Peyer's patch (tissue), 4 donors: ENCODE measurements at places on chromosomes 1 and 21.

DNA sequence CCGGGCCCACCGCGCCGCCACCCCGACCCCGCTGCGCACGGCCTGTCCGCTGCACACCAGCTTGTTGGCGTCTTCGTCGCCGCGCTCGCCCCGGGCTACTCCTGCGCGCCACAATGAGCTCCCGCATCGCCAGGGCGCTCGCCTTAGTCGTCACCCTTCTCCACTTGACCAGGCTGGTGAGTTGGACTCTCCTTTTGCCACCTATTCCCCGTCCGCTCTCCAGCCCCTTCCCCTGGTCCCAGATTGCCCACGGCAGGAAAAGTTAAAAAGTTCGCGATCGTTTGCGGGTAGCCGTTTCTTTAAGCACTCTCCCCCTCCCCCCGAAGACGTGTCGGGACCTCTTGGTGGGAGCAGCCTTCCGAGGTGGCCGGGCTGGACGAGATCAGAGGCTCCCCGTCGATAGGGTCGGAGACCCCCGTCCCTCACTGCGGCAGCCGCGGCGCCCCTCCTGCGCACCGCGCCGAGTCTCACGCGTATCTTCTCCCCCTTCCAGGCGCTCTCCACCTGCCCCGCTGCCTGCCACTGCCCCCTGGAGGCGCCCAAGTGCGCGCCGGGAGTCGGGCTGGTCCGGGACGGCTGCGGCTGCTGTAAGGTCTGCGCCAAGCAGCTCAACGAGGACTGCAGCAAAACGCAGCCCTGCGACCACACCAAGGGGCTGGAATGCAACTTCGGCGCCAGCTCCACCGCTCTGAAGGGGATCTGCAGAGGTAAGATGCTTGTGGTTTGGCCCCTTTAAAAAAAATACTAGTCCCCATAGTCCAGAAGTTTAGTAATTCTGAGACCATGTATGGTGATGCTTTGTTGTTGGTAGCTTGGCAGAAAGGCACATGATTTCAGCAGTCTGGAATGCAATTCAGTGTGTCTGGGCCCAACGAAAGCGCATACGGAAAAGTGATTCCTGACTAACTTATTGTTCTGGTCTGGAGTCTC lies 576 bp downstream of the CCN1 start:
- peak; percentile 77 for DNase-seq

GRCh38 chr1:220438741-220439140 lies 89.2 kb upstream of the MARK1 start:
- DNase-seq = no peak

DNA sequence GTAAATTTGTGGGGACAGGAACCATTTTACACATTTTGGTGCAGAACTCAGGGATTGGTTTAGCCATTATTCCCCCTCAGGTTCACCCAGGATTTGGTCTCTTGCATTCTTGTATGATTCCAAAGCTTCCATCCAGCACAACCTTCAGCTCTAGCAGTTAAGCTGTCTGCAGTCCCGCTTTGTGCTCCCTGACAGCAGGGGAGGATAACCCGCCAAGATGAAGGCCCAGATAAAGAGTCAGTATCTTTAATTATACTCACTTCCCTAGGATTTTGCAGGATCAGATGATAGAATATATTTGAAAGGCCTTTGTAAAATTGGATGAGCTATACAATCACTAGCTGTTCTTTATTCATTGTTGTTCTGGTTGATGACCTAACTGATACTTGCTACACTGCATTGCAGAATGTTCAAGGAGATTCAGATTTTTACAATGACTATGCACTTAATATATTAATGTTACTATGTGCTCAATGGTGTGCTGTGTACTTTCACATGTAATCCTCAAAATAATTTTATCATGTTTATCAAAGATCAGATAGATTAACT lies 49.8 kb downstream of the SLC16A1 start:
- DNase-seq = no peak

GRCh38 chr1:209428241-209428921 lies 155.1 kb upstream of the CAMK1G start:
- DNase-seq = no peak

GRCh38 chr1:117113199-117113598 lies 8.3 kb downstream of the TRIM45 start:
- no peak for DNase-seq

DNA sequence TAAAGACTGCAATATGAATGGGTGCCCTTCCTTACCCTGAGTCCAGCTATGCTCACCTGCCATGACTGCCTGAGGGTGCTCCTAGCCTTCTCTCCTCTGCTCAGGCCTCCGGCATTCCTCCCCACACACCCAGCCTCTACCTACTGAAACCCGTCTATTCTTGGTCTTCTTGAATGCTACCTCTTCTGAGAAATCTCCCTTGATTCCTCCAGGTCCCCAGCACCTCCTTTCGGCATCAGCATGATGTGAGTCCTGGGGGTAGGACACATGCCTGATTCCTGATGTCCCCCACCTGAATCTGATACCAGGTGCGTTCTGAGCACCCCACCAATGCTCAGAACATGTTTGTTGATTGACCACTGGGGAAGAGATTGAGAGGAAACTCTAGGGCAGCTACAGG lies 8.6 kb downstream of the LDLRAD1 start:
- DNase-seq = no peak

DNA sequence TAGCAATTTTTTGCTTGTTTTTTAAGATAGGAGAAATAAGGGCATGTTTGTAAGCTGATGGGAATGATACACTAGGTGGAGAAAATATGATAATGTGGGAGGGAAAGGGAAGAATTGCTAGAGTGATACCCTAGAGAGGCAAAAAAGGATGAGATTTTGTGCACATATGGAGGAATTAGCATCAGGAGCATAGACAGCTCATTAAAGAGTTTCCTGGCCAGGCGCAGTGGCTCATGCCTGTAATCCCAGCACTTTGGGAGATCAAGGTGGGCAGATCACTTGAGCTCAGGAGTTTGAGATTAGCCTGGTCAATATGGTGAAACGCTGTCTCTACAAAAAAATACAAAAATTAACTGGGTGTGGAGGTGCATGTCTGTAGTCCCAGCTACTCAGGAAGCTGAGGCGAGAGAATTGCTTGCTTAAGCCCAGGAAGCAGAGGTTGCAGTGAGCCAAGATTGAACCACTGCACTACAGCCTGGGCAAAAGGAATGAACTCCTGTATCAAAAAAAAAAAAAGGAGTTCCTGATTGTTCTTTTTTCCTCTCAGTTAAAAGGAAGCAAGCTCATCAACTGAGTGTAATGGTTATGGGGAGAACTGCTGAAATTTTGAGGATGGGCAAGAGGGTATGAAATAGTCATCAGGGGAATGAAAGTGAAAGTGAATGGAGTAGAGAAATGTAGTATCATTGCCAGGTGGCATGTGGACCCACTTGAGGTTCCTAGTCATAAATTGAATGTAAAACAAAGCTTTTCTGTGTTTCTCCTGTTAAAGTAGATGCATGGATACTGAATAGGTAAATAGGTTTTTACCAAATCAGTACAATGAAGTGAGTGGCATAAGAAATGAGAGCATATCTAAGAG lies 35.5 kb downstream of the SH3GLB1 start:
- no peak for DNase-seq

DNA sequence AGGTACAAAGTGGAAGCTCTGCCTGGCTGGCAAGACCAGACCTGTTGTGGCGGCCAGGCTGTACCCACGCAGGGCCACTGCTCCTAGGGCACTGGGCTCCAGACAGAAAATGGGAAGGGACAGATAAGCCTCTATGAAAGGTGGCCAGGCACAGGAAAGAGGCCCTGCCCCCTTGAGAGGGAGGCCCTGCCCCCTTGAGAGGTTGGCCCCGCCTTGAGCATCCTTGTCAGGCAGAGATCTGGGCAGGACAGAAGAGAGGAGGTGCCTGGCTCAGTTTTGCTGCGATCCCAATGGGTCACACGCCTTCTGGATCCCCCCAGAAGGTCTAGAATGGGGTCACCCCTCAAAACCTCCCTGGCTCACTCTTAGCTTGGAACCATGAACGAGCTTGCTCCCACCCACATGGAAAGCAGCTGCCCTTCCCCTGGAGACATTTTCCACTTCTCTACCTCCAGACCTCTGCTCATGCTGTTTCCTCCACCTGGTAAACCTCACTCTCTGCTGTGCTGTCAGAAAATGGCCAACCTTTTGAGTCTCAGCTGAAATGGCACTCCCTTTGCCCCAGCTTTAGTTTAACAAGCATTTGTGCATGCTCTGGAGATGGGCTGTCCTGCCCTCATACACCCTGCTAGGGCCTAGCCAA lies 17.5 kb upstream of the ECE1 start:
- DNase-seq = no peak

GRCh38 chr1:85148524-85149250 lies 52.1 kb downstream of the SYDE2 start:
- DNase-seq = no peak

- no peak for DNase-seq
These were observed 1588.9 kb downstream of the KCNT2 start for GRCh38 chr1:195019385-195019784.

DNA sequence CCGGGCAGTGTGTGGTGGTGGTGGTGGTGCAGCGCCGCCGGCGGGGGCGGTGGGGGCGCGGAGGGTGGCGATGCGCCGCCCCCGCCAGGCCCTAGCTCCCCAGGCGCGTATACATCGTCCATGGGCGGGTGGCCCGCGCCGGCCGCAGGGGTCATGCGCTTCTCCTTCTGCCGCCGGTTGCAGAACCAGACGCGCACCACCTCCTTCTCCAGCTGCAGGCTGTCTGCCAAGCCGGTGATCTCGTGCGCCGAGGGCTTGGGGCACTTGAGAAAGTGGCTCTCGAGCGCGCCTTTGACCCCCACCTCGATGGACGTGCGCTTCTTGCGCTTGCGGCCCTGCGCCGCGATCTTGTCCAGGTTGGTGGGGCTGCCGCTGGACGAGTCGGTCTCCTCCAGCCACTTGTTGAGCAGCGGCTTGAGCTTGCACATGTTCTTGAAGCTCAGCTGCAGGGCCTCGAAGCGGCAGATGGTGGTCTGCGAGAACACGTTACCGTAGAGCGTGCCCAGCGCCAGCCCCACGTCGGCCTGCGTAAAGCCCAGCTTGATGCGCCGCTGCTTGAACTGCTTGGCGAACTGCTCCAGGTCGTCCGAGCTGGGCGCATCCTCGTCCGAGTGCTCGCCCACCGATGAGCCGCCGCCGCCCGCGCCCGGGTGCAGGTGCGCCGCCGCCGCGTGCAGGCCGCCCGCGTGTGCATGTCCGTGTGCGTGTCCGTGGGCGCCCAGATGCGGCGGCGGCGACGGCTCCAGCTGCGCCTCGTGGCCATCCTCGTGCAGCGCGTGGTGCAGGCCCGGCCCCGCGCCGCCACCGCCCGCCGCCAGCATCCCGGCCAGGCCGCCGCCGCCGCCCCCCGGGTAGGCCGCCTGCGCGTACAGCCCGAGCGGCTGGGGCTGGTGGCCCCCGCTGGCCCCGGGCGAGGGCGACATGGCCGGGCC lies 926 bp downstream of the POU3F1 start:
- no peak for DNase-seq

GRCh38 chr1:160744199-160744851 lies 5.3 kb downstream of the SLAMF7 start:
- DNase-seq = no peak

DNA sequence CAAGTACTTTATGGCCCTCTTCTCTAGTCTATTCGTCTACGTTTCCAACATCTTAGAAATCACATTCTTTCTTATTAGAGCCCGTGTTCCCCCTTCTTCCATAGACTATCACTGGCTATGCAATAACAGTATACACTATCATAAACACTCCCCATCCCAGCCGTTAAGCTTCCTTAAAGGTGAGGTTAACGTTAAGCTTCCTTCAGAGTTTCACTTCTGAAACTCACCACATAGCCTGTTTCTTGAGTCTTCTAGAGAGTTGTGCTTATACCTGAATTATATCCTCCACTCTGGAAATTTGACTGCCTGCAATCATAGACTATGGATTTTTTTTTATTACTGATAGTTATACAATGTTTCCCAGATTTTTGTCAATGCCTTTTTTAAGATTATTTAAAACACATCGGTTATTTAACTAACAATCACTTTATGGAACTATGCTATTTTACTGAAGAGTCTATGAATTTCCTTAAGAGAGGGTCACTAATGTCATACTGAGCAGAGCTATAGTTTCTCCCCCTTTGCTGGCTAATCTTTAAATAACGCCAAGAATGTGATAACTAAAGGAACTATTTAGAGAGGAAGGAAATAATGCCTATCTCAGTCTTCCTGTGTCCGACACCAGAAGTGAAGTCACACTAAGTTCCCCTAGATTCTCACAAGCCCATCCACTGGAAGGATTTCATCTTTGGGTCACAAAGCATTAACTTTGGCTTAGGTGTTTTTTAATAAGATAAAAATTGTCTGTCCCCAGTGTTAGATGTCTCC lies 16.8 kb downstream of the FCER1A start:
- no peak for DNase-seq

DNA sequence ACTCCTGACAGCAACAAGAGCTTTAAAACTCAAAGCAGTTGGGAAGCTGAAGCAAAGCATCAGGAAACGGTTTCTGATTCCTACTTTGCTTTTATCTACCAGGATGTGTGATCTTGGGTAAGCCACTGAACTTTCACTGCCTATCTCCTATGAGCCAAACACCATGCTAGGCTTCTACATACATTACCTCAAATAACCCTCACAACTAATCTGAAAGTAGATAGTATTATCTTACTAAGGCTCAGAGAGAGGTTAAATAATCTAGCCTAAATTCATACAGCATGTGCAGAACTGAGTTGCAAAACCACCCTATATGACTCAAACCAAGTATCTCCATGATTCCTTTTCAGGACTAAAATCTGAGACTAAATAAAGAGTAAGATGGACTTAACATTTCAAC lies 83.8 kb downstream of the EVI5 start:
- no peak for DNase-seq

DNA sequence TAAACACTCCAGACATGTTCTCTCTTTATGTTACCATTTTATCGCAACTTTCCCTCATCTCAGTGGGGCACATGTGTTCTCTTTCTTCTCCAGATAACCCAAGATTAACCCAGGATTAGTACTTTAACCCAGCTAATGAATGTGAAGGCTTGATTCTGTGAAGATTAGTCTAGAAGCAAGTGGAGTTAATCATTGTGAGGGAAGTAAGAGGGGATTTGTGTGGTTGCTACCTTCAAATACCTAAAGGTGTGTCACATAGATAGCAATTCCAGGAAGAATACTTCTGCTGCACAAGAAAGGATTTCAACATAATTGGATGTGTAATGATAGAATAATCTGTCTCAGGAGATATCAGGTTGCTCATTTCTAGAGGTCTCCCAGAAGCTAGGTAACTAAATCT lies 327.1 kb downstream of the PBX1 start:
- DNase-seq = no peak

GRCh38 chr1:118104951-118105350 lies 80.1 kb downstream of the SPAG17 start:
- no peak for DNase-seq

DNA sequence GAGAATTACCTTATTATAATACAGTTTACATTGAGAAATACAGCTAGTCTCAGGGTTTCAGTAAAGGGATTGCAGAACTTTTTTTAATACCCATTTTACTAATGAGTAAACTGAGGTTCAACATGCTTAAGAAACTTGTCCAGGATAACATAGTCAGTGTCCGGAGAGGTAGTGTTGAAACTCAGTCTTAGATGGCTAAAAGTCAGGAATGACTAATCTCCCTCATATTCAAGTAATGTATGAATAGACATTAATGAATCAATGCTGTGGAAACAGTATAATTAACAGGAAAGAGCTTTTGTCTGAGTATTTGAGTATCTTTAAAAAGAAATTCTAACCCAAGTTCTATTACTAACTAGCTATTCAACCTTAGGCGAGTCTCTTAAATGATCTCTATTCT lies 397.6 kb downstream of the PLA2G4A start:
- DNase-seq = no peak

- DNase-seq = no peak
These were observed 115.2 kb upstream of the DMRTA2 start for GRCh38 chr1:50538476-50538875.
